Fibroblast of mammary gland (primary cell): ENCODE measurements at places on chromosomes 3 and 15.

GRCh38 chr3:31800436-31800835 lies 180.6 kb downstream of the OSBPL10 start:
- no peak for DNase-seq

- no peak for DNase-seq
These were observed 504 bp downstream of the ABHD2 start for GRCh38 chr15:89088605-89089315.

DNA sequence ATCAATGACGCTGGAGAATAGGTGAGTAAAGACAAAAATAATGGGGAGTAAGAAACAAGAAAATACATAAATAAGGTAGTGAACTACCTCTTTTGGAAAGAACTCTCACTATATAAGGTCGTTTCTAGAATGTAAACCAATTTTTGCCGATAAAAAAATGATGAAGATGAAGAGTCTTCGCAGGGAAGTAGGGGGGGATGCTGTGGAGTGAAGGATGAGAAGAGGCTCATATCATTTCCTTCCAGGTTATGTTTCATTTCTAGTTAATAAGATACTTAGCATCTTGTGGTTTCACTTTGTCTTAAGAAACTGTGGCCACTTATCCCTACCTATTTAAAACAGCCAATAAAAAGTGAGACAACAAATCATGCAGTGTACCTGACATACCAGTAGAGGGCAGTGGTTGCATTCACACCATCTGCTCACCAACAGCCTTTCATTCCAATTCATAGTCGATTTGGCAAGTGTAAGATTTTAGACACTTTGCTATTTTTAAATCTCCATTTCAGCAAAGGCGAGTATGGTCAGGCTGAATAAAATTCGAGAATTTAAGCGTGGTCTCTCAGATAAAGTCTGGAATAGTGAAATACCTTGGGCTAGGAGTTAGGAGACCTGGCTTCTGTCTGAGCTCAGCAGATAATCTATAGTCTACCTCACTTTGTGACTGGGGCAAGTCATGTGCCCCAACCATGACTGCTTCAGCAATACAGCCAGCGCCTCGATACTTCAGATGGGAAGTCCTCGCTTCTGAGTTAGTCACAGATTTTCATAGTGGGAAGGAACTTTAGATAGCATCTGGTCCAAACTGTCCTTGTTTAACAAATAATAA lies 28.9 kb upstream of the ICE2 start:
- peak; percentile 77 for DNase-seq

- DNase-seq = peak; percentile 80
These were observed 38.8 kb downstream of the GADL1 start for GRCh38 chr3:30855400-30856292.

GRCh38 chr3:33287672-33288282 lies 10.5 kb downstream of the FBXL2 start:
- DNase-seq = no peak
